Nephron progenitor cell (in vitro differentiated cells): ENCODE measurements at places on chromosomes 1 and 21.
A peak's percentile ranks its signal among the peaks of the same experiment; 100 is the strongest.

GRCh38 chr21:33281096-33281652 is 15.0 kb downstream of the IL10RB start:
- no peak for DNase-seq

GRCh38 chr1:165109013-165109412 is 247.5 kb downstream of the LMX1A start:
- DNase-seq = no peak

DNA sequence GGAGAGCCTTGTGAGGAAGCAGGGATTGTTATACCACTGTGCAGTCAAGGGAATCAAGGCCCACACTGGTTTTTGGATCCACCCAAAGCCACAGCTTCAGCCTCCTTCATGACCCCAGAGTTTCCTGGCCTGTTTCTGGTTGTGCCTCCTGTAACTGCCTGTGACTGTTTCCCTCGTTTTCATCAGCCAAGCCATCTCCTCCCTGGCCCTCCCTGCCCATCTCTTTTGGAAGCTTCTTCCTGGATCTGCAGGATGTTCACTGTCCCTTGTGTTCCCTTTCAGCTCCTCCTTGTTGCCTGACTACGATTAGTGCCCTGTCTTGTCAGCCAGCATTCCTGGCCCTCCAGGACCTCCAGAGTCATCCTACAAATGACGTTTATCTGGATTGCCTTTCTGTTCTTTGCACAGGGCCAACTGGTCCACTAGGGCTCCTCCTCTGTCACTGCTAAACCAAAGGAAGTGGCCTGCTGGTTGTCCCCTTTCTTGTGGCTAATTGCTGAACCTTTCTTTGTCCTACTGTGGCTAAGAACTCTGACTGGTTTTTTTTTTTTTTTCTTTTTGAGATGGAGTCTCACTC is 17.9 kb downstream of the SFT2D2 start:
- DNase-seq = no peak

DNA sequence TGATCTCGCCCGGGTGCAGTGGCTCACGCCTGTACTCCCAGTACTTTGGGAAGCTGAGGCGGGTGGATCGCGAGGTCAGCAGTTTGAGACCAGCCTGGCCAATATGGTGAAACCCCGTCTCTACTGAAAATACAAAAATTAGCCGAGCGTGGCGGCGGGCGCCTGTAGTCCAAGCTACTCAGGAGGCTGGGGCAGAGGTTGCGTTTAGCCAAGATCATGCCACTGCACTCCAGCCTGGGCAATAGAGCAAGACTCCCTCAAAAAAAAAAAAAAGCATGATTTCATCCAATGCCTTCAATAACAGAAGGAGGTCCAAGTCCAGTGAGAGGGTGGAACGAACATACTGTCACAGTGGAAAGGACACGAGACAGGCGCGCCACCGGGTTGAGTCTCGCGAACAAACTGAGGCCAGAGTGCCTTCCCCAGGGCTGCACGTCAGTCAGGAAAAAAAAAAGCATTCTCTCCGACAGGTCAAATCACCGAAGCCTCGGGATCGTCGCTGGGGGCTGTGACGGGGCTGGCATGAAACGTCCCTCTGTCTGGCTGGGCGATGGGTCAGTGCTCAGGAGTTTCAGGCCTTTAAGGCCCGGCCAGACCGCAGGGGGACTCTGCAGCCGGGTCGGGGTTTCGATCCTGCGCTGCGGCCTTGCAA is 8.4 kb upstream of the CROCC start:
- DNase-seq = no peak

- peak; percentile 56 for DNase-seq
Observed at GRCh38 chr1:150995896-150996295, 10.8 kb downstream of the MINDY1 start.

DNA sequence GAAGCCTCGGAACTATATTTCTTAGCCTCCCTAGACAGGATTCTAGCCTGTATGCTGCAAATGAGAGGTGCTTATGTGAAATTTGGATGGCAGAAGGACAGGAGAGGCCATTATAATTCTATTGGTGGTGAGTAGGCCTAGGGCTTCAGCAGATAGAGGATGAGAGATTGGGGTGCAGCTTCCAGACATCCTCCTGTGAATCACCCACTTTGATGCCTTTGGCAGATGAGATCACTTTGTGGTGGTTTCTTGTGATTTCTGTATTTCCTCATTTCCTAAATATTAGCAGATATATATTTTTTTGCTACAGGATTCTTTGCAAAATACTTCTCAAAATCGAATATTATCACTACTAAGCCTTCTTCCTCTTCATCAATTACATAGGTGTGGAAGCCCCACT is 37.3 kb downstream of the MFSD2A start:
- no peak for DNase-seq

- no peak for DNase-seq
Observed at GRCh38 chr1:186183219-186183618, 191.8 kb downstream of the TPR start.

- DNase-seq = no peak
Observed at GRCh38 chr1:21823206-21823979, 11.3 kb downstream of the LDLRAD2 start.

- DNase-seq = peak; percentile 6
Observed at GRCh38 chr1:247487057-247487456, 29.2 kb upstream of the OR2B11 start.

GRCh38 chr1:99994496-99994895 is 24.7 kb downstream of the SLC35A3 start:
- DNase-seq = no peak

- no peak for DNase-seq
Observed at GRCh38 chr1:80282536-80282935, 1276.0 kb upstream of the ADGRL4 start.

- DNase-seq = no peak
Observed at GRCh38 chr1:94865360-94865759, 45.2 kb downstream of the SLC44A3 start.

DNA sequence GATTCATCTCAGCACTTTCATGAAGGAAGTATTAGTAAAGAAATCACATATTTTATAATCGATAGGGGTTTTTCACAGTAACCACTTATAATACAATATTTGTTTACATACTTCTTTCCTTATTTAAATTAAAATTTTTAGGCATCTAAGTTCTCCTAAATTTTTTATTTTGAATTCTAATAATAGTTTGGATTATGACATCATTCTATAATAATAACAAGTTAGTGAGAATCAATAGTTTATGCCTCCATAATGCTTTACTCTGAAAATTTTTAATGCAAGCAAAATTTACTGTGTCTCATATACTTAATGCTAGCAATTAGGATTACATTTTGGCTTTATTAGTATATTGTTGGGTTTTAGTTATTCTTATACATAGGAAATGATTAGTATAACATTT is 252.2 kb downstream of the ZP4 start:
- no peak for DNase-seq

DNA sequence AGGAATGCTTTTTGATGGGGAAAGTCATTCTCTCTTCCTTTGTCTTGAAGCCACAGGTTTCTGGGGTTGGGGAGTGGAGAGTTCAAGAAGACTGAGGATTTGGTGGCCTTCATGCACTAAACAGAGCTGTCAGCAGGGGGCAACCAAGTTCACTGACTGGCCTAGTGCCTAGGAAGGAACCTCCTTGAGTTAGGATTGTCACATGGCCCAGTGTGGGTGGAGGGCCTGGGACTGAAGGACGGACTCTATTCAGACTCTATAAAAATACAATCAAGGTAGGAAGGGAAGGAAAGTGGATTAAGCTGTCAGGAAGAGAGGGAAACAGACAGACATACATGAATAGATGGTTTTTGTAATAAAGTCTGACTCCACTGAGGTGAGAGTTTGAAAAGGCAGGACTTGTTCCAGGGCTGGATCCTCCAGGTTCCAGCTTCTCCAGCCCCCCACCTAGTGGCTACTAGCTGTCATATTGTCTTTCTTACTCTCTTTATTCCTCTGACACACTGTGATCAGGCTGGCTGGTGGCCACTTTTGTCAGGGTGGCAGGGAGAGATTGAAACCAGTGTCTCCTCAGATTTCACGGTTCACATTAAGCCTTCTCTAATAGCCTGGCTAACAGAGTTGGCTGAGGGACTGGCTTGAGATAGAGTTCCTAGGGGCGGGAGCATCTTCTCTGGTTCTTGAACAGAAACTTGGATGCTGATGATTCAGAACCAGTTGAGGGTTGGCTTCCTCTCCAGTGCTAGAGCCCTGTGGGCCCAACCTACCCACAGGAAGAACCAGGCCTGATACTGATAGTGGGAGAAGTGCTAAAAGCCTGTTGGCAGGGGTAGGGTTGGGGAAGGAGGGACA is 4.1 kb upstream of the SH3BGRL3 start:
- DNase-seq = peak; percentile 85

GRCh38 chr1:27522432-27523336 is 32.7 kb upstream of the WASF2 start:
- peak; percentile 46 for DNase-seq

- no peak for DNase-seq
Observed at GRCh38 chr1:225657462-225657989, 4.6 kb upstream of the ENAH start.

DNA sequence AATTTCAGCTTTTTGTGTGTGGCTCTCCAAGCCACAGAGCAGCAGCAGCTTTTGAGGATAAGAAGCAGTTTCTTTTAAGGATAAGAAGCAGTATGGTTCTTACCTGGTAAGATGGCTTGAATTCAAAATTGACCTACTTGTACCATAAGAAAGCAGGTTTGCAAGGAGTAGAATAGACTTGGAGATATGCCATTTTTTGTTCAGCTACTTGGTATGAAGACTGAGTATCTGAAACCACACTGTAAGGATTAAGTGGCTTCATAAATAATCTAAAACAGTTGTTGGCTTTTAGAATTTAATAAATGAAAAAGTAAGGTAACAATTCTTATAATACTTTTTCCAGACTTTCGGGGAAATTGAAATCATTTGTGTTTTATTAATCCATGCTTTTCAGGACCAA is 74.2 kb downstream of the ATF6 start:
- no peak for DNase-seq

DNA sequence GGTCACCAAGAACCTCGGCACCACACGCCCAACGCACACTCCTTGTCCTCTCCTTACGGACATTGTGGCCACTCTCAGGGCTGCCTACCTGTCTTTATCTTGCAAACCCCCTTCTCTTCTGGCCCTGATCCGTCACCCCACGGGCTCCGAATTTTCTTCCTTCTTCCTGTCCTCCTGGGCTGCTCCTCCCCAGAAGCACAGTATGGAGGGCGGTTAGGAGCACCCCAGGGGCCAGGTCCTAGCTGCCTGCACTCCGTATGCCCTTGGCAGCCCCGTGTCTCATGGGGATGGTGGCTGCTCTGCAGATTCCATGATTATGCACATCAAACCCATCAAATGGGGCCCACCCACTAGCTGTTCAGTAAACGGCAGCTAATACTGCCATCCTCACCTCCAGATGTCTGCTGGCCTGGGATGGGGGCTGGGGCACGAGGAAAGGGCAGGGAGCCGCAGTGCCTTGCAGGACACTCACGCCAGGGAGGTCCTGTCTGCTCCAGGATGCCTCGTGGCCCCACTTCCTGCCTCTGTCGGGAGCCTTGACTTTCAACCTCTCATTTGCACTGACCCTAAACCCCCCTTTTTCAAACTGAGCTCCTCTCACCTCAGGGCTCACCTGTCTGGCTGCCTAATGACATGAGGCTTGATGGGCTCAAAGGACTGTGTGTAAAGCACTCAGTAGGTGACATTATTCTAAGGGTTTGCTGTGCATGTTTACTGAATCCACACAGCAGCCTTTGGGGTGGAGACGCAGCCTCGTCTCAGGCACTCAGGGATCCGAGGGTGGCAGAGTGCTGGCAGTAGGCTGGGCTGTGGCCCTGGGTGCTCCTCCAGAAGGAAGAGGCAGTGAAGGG is 4.4 kb downstream of the TTC34 start:
- DNase-seq = no peak

DNA sequence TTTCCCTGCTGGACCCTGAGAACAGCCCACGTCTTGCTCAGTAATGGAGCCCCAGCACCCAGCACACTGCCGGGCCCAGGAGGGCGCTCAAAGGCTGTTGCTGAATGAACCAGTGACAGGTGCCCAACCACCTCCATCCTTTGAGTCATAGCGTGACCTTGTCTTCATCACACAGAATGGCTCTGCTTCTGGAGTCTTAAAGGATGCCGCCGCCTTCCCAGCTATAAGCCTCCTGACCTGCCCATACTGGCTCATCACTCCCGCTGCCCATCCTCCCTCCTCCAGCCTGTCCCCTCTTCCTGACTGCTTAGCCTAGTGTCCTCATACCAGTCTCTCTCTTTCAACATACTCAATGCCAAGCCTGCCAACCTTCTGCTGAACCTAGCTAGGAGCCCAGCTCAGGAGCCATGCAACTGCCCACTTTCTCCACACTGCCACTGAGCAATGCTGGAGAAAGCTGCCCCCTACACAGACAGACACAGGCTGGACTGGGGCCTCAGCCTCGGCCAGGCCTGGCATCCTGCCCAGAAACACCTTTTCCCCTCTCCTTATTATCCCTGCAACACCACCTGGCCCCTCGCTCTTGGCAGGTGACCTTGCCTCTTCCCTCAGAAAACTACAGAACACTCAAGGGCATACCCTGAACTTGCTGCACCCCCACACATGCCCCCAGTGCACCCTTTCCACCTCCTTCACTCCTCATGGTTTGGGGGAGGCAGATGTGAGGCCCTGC is 14.1 kb downstream of the TTC39A start:
- DNase-seq = no peak

- no peak for DNase-seq
Observed at GRCh38 chr1:7871136-7871535, 18.3 kb upstream of the UTS2 start.
